Colonic mucosa (tissue), 4 donors: ENCODE measurements at places on chromosomes 11 and 22. TPM values are rescaled to one million over a fixed set of nuclear protein-coding genes. Genes with fewer than 3 reads are reported as not detected.

DNA sequence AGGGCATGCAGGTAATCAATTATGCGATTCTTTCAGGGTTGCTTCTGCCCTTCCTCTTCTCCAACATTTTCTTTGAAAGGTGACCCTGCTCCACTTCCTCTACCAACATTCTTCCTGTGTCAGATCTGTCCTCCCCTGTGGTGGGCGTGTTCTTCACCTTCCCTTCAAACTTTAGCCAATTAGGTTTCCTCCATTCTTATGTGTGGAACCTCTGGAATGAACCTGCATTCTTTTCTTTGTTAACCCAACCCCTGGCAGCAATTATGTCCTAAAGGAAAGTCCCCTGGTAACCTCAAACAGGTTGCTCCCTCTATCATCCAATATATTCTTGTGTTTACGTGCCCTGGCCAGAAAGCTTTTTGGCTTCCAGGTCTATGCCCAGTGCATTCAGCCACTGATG is 22.4 kb downstream of the KIRREL3 start:
- no peaks in the 10 kb centered on the region for H3K4me1 ChIP-seq
- H3K27ac ChIP-seq, result no peak overlapping the region
- no peak overlapping the region for H3K4me3 ChIP-seq
- no peaks in the 10 kb centered on the region for H3K27me3 ChIP-seq

- H3K27me3 ChIP-seq, result no peaks in the 10 kb centered on the region
- no peaks in the 10 kb centered on the region for H3K4me1 ChIP-seq
- no peak overlapping the region for H3K4me3 ChIP-seq
- no peak for DNase-seq
- peaks cover 5% of the 10 kb centered on the region for H3K36me3 ChIP-seq
Measured at GRCh38 chr11:44112091-44112821, 16.8 kb downstream of the EXT2 start.

DNA sequence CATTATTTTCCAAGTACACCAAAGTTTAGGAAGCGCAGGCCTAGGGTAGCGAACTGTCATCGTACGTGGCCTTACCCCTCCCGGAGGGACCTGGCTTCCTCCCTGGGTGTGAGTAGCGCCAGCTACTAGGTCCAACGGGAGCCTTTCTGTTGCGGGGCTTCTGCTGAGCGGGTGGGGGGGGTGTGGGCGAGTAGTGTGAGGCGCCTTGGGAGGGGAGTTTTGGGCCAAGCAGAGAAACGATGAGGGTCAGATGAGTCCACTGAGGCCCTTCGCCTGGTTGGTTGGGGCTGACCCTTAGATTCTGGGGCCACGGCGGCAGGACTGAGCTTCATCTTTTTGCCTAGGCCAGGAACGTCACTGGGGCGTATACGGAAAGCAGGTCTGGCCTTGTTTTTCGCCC is 868 bp downstream of the TEF start:
- H3K4me3 ChIP-seq, result peak overlapping the region; percentile 61
- peak overlapping the region; percentile 98 for H3K27ac ChIP-seq
- peaks cover 9% of the 10 kb centered on the region for H3K4me1 ChIP-seq
- H3K36me3 ChIP-seq, result no peaks in the 10 kb centered on the region
- DNase-seq, result peak; percentile 42

GRCh38 chr22:50445071-50445879 is 29.6 kb downstream of the SBF1 start:
- no peaks in the 10 kb centered on the region for H3K4me1 ChIP-seq
- no peaks in the 10 kb centered on the region for H3K27me3 ChIP-seq
- no peak overlapping the region for H3K4me3 ChIP-seq
- no peak for DNase-seq
- H3K27ac ChIP-seq, result no peak overlapping the region

- peaks cover 7% of the 10 kb centered on the region for H3K4me1 ChIP-seq
- H3K27ac ChIP-seq, result peak overlapping the region; percentile 19
- no peak overlapping the region for H3K4me3 ChIP-seq
- DNase-seq, result no peak
Measured at GRCh38 chr11:36455658-36456111, 54.4 kb downstream of the TRAF6 start.

DNA sequence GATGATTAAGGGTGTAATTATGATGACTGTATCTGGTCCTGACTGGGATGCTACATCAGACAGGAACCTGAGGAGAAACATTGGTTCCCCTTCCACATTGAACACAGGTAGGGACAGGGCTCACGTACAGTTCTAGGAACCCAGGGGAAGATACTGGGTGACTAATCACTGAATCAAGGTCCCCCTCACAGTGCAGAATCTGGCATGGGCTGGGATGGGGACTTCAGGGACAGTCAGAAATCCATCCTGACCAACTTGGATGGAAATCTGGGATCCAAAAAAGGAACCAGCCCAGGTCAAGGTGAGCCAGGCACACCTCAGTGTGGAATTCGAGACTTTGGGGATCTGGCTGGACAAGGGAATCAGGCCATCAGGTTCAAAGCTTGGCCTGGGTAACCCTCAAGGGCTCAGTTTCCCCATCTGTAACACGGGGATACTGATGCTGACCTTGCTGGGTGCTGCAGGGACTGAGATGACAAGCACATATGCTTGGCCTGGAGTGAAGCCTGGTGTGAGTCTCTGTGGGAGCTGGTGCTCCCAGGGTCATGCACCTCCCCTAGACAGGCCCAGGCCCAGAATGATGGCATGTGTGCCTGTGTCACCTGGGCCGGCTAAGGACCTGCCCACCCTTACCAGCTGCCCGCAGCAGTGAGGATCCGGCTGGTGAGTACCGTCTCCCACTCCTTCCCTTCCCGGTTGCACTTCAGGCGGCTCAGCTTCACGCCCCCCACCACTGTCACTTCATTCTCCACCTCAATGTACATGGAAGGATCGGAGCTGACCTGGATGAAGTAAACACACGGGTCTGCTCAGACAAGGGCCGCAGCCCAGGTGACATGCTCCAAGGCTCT is 67.4 kb upstream of the CLTCL1 start:
- DNase-seq, result no peak
- H3K36me3 ChIP-seq, result peaks cover 12% of the 10 kb centered on the region
- H3K27me3 ChIP-seq, result no peaks in the 10 kb centered on the region
- no peak overlapping the region for H3K27ac ChIP-seq
- H3K4me3 ChIP-seq, result no peak overlapping the region

GRCh38 chr11:1920909-1921573 is 1.5 kb downstream of the TNNT3 start:
- H3K4me3 ChIP-seq, result no peak overlapping the region
- H3K36me3 ChIP-seq, result no peaks in the 10 kb centered on the region
- no peaks in the 10 kb centered on the region for H3K4me1 ChIP-seq
- H3K27ac ChIP-seq, result no peak overlapping the region

- peaks cover 13% of the 10 kb centered on the region for H3K4me1 ChIP-seq
- DNase-seq, result no peak
- peak overlapping the region; percentile 78 for H3K27ac ChIP-seq
- no peaks in the 10 kb centered on the region for H3K27me3 ChIP-seq
Measured at GRCh38 chr22:20550851-20551744, 43.7 kb downstream of the MED15 start.

- H3K27ac ChIP-seq, result no peak overlapping the region
- no peaks in the 10 kb centered on the region for H3K4me1 ChIP-seq
- no peak for DNase-seq
- H3K36me3 ChIP-seq, result no peaks in the 10 kb centered on the region
- H3K4me3 ChIP-seq, result no peak overlapping the region
Measured at GRCh38 chr11:8180469-8180868, 11.6 kb upstream of the RIC3 start.

DNA sequence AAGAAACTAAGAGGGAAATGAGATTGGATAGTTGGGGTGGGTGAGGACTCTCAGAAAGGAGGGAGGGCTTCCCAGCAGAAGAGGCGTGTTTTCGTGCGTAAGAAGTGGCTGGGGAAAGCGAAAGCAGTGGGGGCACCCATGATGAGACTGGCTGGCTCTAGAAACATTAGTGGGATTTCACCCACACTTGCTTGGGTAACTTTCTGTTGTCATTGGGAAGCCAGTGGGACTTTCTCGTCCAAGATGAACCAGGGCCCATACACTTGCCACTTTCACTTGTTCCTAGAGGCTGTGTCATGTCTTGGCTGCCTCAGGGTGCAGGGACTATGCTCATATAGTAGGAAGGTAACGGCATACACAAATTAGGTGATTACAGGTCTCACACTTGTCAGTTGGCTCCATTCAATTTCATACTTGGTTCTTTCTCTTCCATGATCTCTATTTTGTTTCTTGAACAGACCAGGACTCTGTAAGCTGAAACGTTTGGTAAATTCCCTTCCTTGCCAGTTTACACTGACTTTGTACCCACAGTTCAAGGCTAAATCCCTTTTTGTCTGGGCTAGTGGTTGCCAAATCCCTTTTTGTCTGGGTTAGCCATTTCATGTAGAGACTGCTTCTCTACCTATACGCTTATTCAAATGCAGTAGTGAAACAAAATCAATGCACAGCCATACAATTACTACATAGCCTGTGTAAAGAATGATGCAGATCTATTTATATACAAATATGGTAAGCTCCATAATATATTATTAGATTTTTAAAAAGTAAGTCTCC is 42.0 kb upstream of the CXCR5 start:
- no peak for DNase-seq
- H3K36me3 ChIP-seq, result no peaks in the 10 kb centered on the region
- H3K27ac ChIP-seq, result no peak overlapping the region
- H3K4me3 ChIP-seq, result no peak overlapping the region
- H3K4me1 ChIP-seq, result no peaks in the 10 kb centered on the region
- no peaks in the 10 kb centered on the region for H3K27me3 ChIP-seq

DNA sequence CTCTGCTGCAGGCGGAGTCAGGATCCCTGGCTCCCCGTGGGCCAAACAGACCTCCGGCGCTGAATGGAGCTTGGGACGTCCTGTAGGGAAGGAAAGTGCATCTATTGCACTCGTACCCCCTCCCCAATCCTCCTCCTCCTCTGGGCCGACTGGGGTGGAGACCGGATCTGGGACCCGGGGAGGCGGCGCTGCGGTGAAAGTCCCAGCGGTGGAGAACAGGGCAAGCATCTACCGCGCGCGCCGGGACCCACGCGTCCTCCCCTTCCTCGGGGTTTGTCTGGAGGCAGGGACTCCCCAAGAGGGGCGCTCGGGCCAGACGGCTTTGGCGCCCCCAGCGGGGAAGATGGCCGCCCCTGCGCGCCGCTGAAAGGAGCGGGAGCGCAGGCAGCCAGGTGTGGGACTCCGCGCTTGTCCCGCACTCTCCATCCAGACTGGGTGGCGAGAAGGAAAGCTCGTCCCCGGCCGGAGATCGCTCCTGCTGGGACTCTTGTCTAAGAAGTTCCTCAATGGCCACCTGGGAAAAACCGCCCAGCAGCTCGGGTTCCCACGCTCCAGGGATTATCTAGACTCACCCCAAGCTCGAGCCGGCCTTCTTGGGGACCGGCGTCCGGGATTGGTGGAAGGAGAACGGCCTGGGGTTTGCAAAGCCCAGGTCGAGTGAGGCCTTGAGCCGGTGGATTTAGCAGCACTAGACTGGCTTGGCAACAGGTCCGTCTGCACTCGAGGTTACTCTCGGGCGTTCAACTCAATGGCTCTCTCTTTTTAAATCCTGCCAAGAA is 718 bp downstream of the FADS2 start:
- peak overlapping the region; percentile 60 for H3K27ac ChIP-seq
- no peaks in the 10 kb centered on the region for H3K4me1 ChIP-seq
- peak; percentile 30 for DNase-seq
- H3K36me3 ChIP-seq, result no peaks in the 10 kb centered on the region

- H3K27ac ChIP-seq, result no peak overlapping the region
- H3K36me3 ChIP-seq, result no peaks in the 10 kb centered on the region
- H3K4me1 ChIP-seq, result no peaks in the 10 kb centered on the region
- DNase-seq, result no peak
- no peaks in the 10 kb centered on the region for H3K27me3 ChIP-seq
- no peak overlapping the region for H3K4me3 ChIP-seq
Measured at GRCh38 chr11:47035108-47035507, 98.5 kb downstream of the CSTPP1 start.

- no peaks in the 10 kb centered on the region for H3K27me3 ChIP-seq
- peak overlapping the region; percentile 88 for H3K27ac ChIP-seq
- peak overlapping the region; percentile 61 for H3K4me3 ChIP-seq
- H3K4me1 ChIP-seq, result peaks cover 6% of the 10 kb centered on the region
Measured at GRCh38 chr11:77590194-77590782, 535 bp downstream of the AQP11 start.

DNA sequence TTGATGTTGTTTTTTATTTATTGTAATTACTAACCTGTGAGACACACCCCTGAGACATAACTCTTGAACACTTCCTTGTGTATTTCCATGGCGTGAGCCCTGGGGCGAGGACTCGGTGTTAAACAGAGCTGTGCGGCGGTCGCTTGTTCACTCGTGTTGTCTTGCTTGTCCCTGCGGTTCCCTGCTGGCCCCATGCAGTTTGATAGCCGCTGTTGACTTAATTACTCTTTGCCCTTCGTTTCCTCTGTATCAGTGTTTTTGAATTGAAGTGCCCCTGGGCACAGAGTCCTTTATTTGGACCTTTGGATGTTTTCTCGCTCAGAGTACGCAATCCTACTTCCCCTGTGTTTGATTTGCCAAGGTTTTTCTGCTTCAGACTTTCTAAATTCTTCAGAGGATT is 52.7 kb downstream of the TBC1D22A start:
- H3K4me3 ChIP-seq, result no peak overlapping the region
- peak; percentile 38 for DNase-seq
- H3K27ac ChIP-seq, result peak overlapping the region; percentile 37
- H3K27me3 ChIP-seq, result no peaks in the 10 kb centered on the region

GRCh38 chr11:60710482-60710881 is 11.1 kb downstream of the MS4A8 start:
- H3K4me1 ChIP-seq, result peaks cover 6% of the 10 kb centered on the region
- no peak overlapping the region for H3K4me3 ChIP-seq
- no peak overlapping the region for H3K27ac ChIP-seq
- no peaks in the 10 kb centered on the region for H3K27me3 ChIP-seq

DNA sequence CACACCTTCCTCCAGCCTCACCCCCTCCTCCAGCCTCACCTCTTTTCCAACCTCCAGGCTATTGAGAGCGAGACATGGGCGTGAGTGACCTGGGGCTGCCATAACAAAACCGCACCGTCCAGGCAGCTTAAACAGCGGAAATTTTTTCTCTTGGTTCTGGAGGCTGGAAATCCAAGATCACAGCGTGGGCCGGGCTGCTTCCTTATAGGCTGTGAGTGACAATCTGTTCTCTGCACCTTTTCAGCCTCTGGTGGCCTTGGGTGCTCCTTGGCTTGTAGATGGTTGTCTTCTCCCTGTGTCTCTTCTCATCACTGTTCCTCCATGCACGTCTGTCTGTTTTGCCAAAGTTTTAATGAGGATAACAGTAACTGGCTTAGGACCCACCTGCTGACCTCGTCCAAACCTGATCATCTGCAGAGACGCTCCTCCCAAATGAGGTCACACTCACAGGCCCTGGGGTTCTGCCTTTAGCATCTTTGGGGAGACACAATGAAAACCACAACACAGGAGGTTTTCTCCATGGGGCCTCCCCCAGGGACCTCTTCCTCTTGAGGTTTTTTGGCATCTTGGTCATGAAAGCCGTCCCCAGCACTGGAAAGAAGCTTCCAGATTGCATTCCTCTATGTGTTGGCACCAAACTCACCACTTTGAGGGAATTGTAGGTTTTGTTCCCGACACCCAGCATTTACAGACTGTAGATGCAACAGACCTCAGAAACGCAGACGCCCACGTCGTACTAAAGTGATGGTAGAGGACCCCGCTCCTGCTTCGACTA is 878.1 kb downstream of the BRD1 start:
- no peak for DNase-seq
- H3K27me3 ChIP-seq, result no peaks in the 10 kb centered on the region
- no peaks in the 10 kb centered on the region for H3K4me1 ChIP-seq
- no peak overlapping the region for H3K27ac ChIP-seq
- H3K4me3 ChIP-seq, result no peak overlapping the region
- no peaks in the 10 kb centered on the region for H3K36me3 ChIP-seq

STK33 gene
- 3.7 TPM for total RNA-seq

MFRP gene
- total RNA-seq, result not detected

TMPRSS5 gene
- total RNA-seq, result 0.11 TPM

CD151 gene
- total RNA-seq, result 371 TPM

C11orf97 gene
- total RNA-seq, result not detected

FAM227A gene
- total RNA-seq, result 2.0 TPM

OR10D3 gene
- not detected for total RNA-seq

TREH gene
- 2.4 TPM for total RNA-seq

C11orf42 gene
- not detected for total RNA-seq

GGT1 gene
- 50.4 TPM for total RNA-seq

KCTD14 gene
- 19.7 TPM for total RNA-seq

LDHAL6A gene
- not detected for total RNA-seq
